ENCODE measurements at places on chromosomes 3 and 15.

- DNase-seq = no peak
These were observed 243.3 kb downstream of the ZNF621 start for GRCh38 chr3:40768046-40768445.

- no peak for DNase-seq
These were observed 48.4 kb downstream of the DAPK2 start for GRCh38 chr15:63997715-63998442.

GRCh38 chr15:49558929-49559328 lies 61.7 kb downstream of the FAM227B start:
- DNase-seq = no peak

DNA sequence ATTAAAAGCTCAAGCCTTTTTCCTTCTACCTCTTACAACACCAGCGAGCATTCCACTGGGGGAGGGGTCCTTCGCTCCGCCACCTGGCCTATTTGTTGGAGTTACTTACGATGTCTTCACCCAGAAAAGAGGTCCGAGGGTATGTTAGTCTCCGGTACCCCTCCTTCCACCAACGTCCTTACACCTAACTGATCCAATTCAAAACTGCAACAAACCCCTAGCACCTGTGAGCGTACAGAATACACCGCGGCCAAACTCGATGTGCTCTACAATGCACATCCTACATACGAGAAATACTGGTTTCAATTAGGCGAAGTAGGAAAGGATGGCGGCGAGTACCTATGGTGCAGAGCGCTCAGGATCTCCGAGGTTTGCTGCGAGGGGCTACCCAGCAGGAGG lies 944 bp downstream of the SLITRK3 start:
- DNase-seq = no peak

- no peak for DNase-seq
These were observed 39.4 kb upstream of the BFSP2 start for GRCh38 chr3:133360476-133360875.

DNA sequence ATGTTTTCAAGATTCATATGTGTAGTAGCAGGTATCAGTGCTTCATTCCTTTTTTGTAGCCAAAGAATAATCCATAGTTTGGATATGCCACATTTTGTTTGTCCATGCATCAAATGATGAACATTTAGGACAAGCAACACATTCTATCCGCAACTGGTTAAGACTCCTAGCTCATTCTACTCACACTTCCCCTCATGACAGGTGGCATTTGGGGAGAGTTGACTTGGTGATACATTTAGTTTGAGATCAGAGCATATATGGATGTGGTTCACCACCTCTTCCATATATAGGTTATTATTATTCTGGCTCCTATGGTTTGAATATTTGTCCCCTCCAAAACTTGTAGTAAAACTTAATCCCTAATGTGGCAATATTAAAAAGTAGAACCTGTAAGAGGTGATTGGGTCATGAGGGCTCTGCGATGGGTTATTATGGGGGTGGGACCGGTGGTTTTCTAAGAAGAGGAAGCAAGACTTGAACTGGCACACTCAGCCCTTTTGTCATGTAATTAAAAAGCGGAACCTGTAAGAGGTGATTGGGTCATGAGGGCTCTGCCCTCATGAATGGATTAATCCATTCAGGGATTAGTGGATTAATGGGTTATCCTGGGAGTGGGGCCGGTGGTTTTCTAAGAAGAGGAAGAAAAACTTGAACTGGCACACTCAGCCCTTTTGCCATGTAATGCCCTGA lies 75.3 kb upstream of the HRH1 start:
- DNase-seq = no peak

GRCh38 chr15:58839485-58839884 lies 68.4 kb downstream of the MINDY2 start:
- DNase-seq = no peak
